ENCODE measurements at places on chromosomes 16 and 17.

GRCh38 chr17:45227101-45227925 lies 5.6 kb downstream of the FMNL1 start:
- peak; percentile 65 for DNase-seq

- no peak for DNase-seq
These were observed 27.1 kb downstream of the MMD start for GRCh38 chr17:55394357-55395021.

DNA sequence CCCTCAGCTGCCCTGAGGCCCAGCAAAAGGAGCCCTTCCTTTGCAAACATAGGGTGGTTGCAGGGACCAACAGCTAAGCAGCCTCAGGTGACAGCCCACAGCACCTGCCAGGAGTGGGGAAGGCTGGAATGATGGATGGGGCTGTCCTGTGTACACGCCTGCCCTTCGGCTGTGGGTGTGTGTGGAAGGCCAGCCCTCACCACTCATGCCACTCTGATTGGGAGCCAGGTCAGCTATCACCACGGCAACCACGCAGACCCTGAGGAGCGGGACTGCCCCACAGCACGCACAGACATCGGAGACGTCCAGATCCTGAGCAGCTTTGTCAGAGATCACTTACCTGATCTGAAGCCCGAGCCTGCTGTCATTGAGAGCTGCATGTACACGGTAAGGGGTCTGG lies 11.9 kb downstream of the PIPOX start:
- no peak for DNase-seq

DNA sequence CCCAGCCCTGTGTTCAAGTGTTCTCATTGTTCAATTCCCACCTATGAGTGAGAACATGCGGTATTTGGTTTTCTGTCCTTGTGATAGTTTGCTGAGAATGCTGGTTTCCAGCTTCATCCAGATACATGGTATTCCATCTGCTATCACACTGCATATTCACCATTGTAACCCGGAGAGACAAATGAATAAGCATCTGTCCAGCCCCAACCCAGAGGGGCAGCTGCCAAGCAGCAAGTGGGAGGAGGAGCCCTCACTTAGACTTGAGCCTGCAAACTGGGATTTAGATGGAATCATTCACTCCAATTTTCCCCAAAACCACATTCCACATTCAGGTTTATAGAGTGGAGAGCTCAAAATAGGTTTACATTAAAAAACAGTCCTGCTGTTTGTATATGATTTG lies 41.6 kb downstream of the SHISA6 start:
- no peak for DNase-seq

DNA sequence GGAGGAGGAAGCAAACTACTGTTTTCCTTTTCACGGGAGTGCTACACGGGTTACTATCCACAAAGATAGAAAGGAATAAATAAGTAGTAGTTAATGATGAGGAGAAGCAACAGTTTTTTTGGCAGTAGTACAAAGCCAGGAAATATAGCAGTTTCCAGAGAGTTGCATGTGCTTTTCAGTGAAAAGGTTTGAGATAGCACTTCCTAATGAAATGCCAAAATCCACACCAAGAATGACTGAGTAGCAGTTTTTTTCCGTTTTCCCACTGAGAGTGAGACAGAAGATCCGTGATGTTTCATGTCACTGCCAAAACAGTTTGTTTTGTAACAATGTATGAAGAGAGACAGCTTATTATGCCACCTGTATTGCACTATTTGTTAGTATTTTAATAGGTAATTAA lies 129.1 kb downstream of the STX8 start:
- DNase-seq, result no peak

DNA sequence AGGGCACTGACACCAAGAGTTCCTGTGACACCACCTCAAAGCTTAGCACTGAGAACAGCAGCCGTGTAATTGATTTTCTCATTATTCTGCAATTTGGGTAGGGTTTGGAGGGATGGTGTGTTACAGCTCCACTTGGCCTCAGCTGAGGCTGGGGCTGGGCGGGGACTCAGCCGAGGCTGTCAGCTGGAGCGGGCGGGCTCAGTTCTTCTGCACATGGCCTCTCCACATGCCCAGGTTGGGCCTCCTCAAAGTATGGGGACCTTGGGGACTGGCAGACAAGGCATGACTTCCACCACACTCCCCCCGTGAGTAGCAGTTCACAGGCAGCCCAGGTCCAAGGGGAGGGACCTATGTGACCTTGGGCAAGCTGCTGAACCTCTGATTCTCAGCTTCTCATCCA lies 171.5 kb downstream of the IRF8 start:
- no peak for DNase-seq

GRCh38 chr16:82699711-82700495 lies 73.1 kb downstream of the CDH13 start:
- no peak for DNase-seq

DNA sequence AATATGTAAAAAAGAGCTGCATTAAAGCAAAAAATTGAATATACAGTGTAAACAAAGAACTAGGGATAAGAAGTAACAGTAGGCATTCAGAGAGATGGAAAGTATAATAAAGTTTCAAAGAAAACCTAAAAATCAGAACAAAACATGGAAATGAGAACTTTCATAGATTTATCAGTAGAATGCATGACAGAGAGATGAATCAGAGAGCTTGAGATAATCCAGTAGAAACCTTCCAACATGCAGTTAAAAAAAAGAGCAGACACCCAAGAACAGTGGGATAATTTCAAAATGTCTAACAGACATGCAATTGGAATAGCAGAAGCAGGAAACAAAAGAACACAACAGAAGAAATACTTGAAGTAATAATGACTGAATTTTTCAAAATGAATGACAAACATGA lies 1384.2 kb downstream of the CDH11 start:
- no peak for DNase-seq

DNA sequence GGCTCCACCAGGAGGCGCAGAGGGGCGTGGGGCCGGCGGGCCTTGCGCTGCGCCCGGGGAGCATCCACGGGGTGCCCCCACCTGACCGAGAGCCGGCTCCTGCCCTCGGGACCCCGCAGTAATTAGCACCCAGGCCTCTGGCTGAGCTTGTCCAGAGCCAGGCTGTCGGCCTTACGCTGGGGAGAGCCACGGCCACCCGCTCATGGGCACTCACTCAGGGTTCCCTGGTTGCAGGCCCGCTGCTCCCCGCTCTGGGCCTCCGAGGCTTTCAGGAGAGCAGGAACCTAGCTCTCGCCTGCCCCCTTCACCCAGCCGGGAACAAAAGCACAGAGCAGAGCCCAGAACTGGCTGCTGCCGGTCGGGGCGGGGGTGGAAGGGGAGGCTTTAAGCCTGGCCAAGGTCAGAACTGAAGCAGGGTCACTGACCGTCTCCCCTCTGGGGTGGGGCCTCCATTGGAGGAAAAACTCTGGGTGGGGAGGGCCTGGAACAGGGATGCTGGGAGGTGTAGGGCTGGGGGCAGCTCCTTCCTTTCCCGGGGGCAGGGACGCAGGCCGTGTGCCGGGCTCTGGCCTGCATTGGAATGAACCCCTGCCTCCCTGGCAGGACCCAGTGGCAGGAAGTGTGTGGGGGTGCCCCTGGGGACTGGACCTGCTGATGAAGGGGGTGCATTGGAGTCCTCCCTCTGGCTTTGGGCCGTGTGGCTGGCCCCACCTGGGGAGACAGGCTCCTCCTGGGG lies 12.3 kb downstream of the GLIS2 start:
- peak; percentile 69 for DNase-seq

DNA sequence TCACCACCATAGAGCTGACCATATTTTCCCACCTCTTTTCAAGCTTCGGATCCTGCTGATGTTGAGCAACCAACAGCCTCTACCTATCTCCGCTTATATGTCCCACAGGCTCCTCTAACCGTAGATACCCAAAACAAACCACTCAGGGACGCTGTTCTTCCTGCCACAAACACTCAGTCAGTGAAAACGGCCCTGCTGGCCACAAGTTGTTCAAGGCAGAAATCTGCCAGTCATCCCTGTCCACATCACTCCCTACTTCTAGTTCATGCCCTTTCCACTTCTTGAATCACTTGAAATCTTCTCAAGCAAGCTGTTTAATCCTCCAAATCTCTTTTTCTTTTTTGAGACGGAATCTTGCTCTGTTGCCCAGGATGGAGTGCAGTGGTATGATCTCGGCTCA lies 7.9 kb downstream of the RABEP2 start:
- DNase-seq, result no peak

DNA sequence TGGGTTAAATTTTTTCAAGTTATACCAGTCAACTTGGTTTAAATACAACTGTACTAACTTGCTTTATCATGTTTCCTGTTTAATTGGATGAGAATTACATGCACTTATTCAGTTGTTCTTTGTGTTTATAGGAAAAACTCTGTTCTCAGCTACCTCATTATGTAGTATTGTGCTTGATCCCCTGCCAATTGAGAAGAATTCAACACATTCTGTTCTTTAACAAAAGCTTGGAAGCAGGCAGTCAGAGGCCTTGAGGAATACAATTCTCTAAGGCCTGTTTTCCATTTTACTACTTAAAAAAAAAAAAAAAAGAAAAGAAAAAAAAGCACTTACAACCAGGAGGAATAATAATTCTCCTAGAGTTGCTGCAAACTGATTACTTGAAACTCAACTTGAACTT lies 60.6 kb upstream of the CMIP start:
- no peak for DNase-seq

GRCh38 chr17:33444731-33445130 lies 151.6 kb upstream of the ASIC2 start:
- no peak for DNase-seq

DNA sequence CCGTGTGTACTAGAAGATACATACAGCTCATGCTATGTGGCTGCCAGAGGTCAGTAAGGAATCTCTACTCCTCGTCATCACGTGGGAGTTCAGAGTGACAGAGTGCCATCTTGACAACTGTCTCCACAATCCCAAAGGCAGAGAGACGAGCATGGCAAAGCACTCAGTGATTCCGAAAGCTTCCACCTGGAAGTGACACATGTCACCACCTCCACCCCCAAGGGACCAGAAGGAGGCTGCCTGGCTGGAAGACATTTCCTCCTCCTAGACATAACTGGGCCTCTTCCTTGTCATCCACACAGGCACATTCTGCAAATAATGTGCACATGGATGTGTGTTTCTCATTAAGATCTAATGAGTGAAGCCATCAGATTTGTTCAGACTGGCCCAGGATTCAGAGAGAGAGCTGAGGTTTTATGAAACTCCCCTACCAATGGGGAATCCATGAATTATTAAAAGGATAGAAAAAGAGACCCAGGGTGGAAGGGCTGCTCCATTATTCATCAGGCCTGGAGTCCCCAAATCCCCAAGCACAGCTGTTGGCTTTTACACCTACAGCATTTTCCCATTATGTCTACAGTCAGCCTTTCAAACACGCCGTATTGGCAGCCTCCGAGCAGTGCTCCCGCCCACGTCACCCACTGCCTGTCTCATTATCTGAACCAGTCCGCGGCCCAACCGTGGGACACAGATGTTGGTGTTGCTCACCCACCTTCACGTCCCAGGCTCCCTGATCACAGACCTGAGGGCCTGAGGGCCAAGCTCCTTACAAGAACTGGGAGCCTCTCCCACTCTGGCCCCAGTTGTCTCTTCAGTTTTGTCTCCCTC lies 3.3 kb upstream of the CACNG5 start:
- no peak for DNase-seq

DNA sequence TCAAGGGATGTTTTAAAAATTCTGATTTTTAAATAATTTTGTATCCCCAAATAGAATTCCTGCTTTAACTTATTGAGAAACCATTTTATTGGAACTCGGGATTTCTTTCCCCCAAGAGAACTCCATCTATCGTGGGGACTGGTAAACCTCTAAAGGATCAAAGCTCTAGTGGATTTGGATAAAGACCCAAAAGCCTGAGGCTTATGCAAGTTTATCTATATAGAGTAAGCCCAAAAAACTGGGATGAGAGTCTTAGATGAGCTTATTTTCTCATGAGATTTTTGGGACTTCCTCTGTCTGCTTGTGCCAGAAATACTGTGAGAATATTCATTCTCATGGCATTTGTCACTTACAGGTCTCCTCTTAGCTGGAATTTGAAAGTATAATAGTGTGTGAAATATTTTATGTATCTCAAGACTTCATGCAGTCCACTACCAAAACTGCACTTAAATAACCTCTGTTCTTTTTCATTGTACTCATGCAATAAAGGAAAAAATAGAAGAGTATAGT lies 333.1 kb downstream of the BCAS3 start:
- DNase-seq, result no peak

DNA sequence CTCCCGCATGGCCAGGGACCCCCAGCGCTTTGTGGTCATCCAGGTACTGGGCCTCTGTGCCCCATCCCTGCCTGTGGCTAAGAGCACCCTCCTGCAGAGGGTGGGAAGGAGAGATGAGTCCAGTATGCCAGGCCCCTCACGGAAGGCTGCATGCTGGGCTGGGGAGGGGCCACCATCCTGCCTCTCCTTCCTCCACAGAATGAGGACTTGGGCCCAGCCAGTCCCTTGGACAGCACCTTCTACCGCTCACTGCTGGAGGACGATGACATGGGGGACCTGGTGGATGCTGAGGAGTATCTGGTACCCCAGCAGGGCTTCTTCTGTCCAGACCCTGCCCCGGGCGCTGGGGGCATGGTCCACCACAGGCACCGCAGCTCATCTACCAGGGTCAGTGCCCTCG lies 3.7 kb downstream of the MIEN1 start:
- no peak for DNase-seq

GRCh38 chr17:82681547-82681946 lies 17.0 kb downstream of the RAB40B start:
- DNase-seq, result no peak

GRCh38 chr16:75112734-75113491 lies 3.7 kb downstream of the LDHD start:
- no peak for DNase-seq

DNA sequence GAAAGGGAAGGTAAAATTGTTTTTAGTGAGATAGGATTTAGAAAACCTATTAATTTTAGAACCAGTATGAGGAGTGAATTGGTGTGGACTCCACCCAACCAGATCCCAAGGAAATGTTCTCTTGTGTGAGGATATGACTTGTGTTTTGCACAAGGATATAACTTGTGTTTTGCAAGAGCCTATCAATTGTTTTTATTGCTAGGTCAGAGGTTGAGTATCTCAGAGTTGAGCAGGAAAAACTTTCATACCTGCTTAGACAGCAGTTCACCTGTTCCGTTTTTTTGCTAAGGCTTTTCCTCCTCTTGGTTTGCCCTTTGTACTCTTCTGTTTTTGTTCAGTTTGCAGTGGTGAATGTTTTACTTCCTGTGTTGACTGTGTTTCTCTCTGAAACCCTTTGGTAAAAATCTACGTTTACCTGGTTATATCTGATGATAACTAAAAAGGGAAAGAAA lies 5.1 kb downstream of the NBR1 start:
- no peak for DNase-seq

DNA sequence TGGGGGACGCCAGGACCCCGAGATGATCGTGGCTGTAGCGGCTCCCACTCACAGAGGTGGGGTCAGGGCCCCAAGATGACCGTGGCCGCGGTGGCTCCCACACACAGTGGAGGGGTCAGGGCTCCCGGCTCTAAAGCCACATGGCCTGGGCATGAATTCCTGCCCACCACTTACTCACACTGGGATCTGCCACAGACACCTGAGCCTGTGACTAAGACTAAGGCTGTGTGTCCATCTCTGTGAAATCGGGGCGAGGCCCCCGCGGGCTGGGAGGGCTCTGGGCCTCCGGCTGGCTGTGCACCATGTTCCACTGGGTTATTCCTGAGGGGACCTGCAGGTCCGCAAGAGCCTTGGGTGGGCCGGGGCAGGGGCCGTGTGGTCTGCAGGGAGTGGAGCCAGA lies 18.5 kb downstream of the ZFPM1 start:
- no peak for DNase-seq
